Activated CD4-positive, alpha-beta T cell treated with anti-CD3 and anti-CD28 coated beads, Interleukin-2, amount 10 ng/mL, durations not matched to agents 7 days and 5 days (primary cell): ENCODE measurements at places on chromosomes 13 and 19.

GRCh38 chr13:104847922-104848321 is 1687.5 kb downstream of the EFNB2 start:
- no peak for DNase-seq

DNA sequence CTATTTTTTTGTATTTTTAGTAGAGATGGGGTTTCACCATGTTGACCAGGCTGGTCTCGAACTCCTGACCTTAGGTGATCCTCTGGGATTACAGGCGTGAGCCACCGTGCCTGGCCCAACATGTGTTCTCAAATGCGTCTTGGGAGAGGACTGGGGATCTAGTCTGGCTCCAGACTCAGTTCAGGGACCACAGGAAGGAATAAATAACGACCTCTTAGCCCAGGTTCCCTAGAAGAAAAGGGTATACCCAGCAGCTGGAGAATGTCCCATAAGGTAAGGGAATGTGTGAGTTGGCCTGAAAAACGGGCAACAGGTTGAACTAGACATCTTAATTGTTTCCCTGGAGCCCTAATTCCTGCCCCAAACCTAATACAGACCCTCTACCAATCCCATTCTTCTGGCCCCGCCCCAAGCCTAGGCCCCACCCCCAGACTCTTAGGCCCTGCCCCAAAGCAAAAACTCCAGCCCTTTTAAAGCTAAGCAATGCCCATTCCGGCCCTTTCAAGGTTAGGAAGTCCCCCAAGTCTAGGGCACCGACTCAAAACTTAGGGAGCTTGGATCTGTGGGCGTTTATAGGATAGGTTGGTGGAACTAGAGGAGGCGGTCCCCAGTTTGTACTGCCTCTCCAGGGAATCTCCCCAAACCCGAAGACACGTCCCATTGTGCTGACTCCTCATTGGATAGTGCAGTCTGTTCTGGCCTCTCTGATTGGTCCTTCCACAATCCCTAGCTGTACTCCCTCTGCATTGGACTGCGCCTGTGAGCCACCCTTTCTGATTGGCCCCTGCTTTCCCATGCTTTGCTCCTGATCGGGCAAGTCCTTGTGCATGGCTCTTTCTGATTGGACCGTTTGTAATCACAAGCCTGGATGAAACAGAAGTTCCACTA is 5.4 kb upstream of the LRFN1 start:
- no peak for DNase-seq

GRCh38 chr13:75202981-75203380 is 279.0 kb downstream of the TBC1D4 start:
- no peak for DNase-seq

GRCh38 chr13:33351319-33351718 is 65.8 kb upstream of the STARD13 start:
- no peak for DNase-seq

DNA sequence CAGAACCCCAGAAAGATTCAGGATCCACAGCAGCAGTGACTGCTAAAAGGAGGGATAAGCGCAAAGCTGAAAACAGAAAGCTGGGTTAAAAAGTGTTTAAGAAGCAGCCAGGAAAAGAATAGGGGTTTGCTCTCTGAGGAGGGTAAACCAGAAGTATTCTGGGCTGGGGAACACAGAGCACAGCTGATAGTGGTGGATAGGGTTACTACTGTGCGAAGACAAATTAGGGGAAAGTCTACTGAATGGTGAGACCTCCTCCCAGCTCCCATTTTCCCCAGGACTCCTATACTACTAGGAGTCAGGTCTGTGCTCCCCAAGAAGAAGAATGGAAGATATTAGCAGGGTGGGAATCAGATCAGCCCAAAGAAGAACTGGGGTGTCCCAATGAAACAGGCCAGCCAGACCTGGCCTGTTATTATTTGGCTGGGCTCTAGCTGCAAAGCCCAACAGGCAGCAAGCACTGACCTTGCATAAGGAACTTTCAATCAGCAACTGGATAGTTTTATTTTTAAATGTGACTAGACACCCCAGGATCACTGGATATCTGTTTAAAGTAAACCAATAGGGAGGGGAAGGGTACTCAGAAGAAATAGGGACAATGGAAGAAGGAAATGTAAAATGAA is 43.5 kb upstream of the SERTM1 start:
- no peak for DNase-seq

DNA sequence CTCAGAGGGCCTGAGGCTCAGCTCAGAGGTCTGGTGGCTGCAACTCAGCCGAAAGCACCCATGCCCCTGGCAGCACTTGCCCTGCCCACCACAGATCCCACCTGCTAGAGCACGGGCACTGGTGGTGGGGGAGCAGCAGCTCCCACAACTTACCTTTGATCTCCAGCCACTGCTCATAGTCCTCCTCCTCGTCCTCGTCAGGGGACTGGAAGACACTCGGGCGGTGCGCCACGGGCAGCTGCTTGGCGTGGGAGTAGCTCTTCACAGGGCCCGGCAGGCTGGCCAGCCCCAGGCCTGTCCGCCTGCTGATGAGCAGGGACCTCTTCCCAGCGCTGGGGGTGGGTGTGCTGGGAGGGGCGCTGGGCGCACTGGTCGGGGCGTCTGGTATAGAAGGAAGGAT is 14.6 kb downstream of the SUGP1 start:
- DNase-seq = no peak

- DNase-seq = peak; percentile 11
These were observed 6.6 kb upstream of the DHDH start for GRCh38 chr19:48926909-48927308.

GRCh38 chr13:42266473-42266872 is 5.5 kb upstream of the AKAP11 start:
- no peak for DNase-seq

GRCh38 chr13:99800011-99800410 is 171.6 kb downstream of the ZIC5 start:
- no peak for DNase-seq

GRCh38 chr13:92984151-92984550 is 242.5 kb upstream of the GPC6 start:
- DNase-seq = no peak

DNA sequence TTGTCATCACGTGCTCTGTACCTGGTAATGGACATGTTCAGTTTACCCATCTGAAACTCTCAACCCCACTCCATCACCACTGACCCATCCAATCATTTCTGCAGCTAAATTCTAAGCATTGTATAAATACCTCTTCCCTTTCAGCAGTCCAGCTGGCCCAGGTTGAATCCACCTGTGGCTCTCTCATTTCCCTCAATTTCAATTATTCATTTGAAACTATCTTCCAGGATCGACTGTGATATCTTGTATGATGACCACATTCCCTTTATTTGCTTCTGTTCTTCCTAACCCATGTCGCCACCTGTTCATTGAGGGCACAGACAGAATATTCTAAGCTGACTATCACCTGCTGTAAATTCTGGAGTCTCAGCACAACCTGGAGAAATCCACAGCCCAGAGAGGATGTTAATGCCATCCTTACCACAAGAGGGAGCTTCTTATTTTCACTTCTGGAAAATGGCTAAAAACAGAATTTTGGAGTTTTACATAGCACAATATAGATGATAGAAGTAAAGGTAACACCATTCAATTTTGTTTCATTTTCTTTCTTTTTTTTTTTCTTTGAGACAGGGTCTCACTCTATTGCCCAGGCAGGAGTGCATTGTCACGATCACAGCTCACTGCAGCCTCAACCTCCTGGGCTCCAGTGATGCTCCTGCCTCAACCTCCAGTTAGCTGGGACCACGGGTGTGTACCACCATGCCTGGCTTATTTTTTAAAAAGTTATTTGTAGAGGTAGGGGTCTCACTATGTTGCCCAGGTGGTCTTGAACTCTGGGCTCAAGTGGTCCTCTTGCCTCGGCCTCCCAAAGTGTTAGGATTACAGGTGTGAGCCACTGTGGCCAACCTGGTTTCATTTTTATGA is 38.6 kb downstream of the ZNF823 start:
- peak; percentile 20 for DNase-seq

- DNase-seq = peak; percentile 60
These were observed at the start of gene CADM4 for GRCh38 chr19:43639519-43640423. TSS of gene CADM4 (minus strand) at chr19:43639850. CDS start at chr19:43639790, 60 bp downstream.

DNA sequence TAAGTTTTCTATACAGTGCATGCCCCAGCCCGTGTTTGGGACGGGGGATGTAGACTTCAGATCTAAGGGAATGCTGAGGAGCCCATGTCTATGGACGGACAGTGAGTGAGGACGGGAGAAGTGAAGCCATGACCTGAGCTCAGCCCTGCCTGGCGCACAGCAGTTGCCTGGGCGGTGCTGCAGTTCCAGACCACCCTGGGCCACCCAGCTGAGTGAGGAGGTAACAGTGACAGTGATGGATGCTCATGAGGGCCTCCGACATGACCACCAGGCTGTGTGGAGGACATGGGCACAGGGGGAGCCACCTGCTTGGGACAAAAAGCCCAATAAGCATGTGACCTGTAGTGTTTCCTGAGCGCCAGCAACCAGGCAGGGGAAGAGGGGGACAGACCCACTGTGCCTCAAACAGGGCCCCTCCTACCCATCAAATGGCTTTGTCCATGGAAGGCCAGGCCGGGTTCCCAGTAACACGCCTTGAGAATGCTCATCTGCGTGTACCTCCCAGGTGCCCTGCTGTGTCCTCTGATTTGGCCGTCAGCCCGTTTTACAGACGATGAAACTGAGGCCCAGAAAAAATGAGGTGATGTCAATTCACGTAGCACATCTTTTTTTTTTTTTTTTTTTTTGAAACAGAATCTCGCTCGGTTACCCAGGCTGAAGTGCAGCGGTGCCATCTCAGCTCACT is 22.6 kb downstream of the NOSIP start:
- no peak for DNase-seq

GRCh38 chr13:80873589-80873988 is 532.7 kb upstream of the SPRY2 start:
- no peak for DNase-seq

DNA sequence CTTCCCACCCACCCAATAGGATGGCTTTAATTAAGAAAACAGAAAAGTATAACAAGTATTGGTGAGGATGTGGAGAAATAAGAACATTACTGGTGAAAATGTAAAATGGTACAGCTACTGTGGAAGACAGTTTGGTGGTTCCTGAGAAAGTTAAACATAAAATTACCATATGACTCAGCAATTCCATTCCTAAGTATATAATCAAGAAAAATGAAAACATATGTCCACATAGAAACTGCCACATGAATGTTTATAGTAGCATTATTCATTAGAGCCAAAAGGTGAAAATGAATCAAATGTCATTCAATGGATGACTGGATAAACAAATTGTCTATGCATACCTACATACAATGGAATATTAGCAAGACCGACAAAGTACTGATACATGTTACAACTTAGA is 16.9 kb downstream of the DZIP1 start:
- DNase-seq = no peak

- no peak for DNase-seq
These were observed 68.4 kb upstream of the KCTD4 start for GRCh38 chr13:45269204-45269603.

DNA sequence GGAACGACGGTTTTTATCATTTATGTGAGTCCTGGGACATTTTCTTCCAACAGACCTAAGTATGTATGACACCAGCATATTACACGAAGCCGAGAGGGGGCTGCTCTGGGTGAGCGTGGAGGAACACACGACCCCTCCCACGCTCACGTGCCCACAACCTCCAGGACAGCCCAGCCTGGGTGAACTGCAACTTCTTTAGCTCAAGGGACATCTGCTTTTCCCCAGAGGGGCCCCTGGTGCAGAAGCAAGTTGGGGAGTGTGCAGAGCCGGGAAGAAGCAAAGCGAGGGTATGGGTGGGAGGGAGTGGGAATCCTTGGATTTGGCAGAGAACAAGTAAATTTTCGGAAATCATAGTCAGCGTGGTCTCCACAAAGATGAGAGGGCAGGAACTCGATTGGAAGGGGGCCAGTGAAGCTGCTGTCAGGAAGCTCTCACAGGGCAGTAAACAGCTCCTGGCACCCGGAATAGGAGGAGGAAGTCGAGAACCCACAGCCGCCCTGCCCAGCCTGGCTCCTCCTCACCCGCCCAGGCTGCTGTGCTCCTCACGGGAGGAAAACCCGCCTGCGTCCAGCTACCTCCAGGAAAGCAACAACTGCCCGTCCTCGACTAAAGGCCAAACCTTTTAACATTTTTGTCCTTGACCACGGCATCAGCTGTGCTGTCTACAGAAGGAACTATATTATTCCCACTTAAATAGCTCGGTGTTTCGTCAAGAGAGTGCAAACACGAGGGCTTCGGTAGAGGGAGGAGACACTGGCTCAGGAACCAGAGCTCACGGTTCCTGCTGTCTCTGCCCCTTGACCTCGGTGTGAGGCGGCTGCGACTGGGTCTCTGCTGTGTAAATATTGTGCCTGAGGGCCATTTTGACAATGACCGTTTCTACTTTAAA is 17.2 kb upstream of the CFAP97D2 start:
- peak; percentile 41 for DNase-seq
